ENCODE measurements at places on chromosomes 1 and 21.
A peak's percentile ranks its signal among the peaks of the same experiment; 100 is the strongest.

GRCh38 chr1:201020040-201020591 is 3.4 kb downstream of the KIF21B start:
- DNase-seq: peak; percentile 32

- DNase-seq: no peak
These were observed 60.6 kb downstream of the MYOM3 start for GRCh38 chr1:24051206-24051945.

DNA sequence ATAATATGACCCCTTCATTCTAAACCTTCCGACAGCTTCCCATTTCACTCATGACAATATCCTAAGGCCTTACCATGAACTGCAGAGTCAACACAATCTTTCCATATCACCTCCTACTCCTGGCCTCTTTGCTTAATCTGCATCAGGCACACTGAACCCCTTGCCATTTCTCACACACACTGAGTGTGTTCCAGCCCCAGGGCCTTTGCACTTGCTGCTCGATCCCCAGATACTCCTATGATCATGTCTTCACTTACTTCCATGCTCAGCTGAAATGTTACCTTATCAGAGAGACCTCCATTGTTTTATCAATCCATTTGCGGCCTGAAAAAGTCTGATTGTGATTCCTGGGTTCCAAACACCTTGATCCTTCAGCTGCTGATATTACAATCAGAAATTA is 47.0 kb downstream of the ETS2 start:
- no peak for DNase-seq

GRCh38 chr1:209512821-209513220 is 70.7 kb upstream of the CAMK1G start:
- no peak for DNase-seq

- DNase-seq: no peak
These were observed 21.6 kb downstream of the GLMN start for GRCh38 chr1:92277105-92277723.

GRCh38 chr1:12143631-12144155 is 23.1 kb upstream of the TNFRSF1B start:
- no peak for DNase-seq

DNA sequence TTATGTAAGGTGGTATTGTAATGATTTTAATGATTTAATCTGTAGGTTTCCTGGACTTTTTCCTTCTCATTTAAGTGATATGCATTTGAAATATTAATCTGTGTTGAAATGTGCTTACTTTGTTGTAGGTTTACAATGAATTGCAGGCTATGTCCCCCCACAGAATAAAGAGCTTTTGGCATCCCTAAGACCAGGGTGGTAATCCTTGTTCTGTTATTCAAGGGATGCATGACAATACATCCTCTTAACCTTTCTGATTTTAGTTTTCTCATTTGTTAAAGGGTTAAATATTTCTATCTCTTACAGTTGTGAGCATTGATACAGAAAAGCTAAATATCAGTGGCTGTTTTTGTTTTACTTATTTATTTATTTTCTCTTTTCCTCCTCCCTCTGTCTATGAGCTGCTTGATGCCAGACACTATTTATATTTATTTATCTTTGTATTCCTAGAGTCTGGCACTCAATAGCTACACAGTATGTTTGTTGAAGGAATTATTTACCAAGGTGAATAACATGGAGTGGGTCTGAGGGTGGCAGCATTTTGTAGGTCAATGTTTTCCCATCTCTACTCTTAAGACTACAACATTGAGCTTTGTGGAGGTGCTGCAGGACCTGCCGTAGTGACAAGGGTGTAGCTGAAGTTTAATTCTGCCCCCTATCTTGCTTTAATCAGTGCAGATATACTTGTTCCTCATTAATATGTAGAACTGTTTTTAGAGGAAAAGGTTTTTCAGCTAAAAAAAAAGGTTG is 19.9 kb upstream of the ADGRL2 start:
- no peak for DNase-seq

- DNase-seq: no peak
These were observed 10.0 kb downstream of the ARF1 start for GRCh38 chr1:228092342-228093049.

DNA sequence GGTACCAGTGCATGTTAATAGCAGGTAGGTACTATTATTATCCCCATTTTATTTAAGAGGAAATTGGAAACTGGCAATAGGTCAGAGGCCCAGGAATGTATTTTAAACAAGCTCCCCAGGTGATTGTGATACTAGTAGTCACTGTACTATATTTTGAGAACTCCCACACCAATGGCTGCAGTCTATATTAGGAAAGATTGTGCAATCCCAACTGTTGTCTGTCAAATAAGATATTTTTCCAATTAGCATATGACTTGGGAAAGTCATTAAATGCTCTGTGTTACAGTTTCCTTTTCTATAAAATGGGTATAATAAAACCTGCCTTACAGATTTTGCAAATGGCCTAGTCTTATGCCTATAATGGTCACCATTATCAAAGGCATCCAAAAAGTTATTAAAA is 94.2 kb upstream of the DMRTA2 start:
- DNase-seq: no peak

GRCh38 chr1:84402060-84402459 is 3.8 kb downstream of the DNASE2B start:
- no peak for DNase-seq

DNA sequence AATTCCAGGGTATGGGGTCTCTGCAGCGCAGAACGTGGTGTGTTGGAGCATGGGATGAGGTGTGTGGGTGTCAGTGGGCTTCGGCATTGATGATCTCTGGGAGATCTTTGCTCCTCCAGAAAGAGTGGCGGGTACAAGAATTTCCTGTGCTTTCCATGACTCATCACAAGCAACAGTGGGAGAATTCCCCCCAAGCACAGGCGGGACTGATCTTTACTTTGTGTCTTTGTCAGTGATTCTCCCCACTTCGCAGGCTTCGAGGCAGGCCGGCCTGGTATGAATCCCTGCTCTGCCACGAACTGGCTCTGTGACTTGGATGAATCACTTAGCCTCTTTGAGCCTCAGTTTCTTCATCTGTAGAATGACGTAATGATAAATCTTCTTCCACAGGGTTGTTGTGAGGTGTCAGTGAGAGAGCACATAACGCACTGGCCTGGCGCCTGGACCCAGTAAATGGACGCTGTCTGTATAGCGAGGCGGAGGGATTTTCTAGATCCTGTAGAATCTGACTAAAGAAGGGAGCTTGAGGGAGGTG is 2.0 kb downstream of the OPRD1 start:
- DNase-seq: no peak

DNA sequence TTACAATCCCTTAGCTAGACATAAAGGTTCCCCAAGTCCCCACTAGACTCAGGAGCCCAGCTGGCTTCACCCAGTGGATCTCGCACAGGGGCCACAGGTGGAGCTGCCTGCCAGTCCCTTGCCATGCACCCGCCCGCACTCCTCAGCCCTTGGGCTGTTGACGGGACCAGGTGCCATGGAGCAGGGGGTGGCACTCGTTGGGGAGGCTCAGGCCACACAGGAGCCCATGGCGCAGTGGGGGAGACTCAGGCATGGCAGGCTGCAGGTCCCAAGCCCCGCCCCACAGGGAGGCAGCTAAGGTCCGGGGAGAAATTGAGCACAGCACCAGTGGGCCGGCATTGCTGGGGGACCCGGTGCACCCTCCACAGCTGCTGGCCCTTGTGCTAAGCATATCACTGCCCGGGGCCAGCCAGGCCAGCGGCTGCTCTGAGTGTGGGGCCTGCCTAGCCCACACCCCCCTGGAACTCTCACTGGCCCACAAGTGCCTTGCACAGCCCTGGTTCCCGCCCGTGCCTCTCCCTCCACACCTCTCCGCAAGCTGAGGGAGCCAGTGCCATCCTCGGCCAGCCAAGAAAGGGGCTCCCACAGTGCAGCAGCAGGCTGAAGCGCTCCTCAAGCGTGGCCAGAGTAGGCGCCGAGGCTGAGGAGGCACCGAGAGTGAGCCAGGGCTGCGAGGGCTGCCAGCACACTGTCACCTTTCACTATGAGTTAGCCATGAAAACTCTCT is 117.8 kb downstream of the LIPI start:
- no peak for DNase-seq

- no peak for DNase-seq
These were observed 29.7 kb downstream of the ECE1 start for GRCh38 chr1:21260405-21261125.

DNA sequence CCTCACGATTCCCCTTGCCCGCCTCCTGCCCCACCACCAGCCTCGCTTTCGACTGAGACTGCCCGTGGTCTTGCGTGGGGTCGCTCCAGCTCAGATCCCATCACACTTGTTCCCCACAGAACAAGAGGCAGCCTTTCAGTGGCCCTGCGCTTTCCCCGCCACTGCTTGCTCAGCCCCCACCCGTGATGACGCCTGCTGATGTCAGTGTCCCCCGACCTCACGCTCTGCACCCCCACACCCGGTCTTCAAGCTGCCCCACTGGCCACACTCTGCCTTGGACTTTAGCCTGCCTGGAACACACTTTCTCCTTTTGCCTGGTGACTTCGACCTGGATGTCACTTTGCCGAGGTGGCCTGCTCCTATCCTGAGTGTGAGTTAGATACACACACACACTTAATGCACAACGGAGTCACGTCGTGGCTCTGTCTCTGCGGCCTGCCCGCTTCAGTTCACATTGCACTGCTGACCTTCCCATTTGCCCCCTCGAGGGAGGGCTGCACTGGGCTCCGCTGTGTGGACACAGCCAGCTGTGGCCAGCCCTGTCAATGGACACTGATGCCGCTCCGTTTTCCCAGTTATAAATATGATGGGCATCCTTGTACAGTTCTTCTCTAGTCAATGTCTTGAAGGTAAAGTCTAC is 13.0 kb downstream of the AGPAT3 start:
- DNase-seq: no peak

GRCh38 chr21:35737899-35738346 is 322.4 kb downstream of the SETD4 start:
- no peak for DNase-seq

DNA sequence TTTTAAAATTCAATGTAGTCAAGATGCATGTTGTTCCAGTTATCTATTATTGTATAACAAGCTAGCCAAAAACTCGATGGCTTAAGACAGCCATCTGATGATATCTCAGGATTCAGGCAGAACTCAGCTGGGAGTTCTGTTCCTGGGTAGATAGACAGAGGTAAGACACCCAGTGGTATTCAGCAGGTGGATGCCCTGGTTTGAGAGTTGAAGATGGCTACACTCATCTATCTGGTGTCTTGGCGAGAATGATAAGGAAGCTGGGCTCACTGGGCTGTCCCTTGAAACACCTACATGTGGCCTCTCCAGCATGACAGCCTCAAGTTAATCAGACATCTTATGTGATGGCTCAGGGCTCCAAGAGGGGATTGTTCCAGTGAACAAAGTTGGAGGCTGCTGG is 3.3 kb upstream of the KCNK1 start:
- DNase-seq: no peak

- DNase-seq: no peak
These were observed 28.7 kb upstream of the SLC45A3 start for GRCh38 chr1:205709059-205709398.

DNA sequence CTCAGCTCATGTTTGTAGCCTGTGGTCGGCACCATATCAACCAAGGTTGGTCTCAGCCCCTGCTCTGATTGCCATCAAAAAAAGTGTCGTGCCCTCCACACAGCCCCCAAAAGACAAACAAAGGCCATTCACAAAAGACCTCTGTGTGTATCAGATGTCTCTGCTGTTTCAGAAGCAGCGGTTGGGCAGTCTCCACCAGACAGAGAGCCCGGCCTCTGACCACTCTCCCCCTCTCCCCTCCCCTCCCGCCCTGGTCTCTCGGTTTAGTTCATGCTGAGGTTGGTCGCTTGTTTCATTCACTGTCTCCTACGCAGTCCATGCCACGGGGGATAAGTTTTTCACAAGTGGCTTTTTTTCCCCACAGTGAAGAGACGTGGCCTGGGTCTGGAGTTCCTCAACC is 27.1 kb downstream of the ACTA1 start:
- no peak for DNase-seq
